Stimulated activated CD8-positive, alpha-beta memory T cell treated with anti-CD3 and anti-CD28 coated beads, Interleukin-7, amount 100 ng/mL, for 1 hour (primary cell): ENCODE measurements at places on chromosomes 2 and 18.

DNA sequence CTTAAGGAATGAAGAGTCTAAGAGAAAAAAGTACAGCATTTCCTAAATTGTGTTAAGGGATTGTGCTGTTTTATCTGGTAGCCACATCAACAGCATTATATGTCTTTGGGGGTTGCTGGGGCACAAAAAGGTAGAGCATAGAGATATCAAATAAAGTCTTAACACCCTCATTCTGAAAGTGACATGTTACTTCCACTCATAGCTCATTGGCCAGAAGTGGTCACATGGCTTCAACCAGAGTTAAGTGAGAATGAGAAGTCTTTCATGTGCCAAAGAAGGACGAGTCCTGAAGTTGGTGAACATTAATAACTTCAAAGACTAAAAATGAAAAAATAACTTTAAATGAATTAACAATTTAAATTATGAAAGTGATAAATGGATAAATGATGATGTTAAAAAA is 175.7 kb upstream of the ZEB2 start:
- no peak for DNase-seq

GRCh38 chr18:67199993-67200617 is 316.4 kb downstream of the DSEL start:
- DNase-seq, result no peak

- no peak for DNase-seq
These were observed 568 bp upstream of the STK17B start for GRCh38 chr2:196171946-196172345.

DNA sequence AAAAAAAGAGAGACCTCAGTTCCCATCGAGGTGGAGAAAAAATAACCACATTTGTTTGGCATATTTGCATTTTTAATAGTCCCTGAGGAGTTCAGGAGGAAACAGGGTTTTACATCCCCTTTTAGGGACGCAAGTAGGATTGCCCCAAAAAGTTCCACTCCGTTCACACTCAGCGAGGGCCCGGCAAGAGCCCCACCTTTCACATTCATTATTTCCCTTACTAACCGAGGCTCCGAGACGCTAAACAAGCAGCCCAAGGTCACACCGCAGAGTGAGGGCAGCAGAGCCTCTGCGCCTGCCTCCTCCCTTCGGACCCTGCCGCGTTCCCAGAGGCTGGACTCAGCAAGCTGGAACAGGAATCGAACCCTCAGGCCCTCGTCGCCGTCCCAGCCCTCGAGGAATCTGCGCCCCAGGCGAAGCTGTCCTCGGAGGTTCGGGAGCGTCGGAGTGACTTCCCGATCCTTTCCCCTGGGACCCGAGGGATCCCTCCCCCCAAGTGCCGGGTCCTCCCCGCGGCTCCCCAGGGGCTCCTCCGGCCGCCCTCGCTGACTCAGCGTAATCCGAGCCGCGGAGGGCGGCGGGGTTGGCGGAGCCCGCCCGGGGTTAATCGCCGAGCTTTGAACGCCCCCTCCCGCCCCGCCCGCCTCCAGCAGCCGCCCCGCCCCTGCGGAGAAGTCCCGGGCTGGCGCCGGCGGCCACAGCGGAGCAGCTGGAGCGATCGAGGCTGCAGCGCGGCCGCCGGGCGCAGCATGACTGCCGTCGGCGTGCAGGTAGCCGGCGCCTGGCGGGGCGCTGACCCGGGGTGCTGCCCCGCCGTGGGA is at the start of gene TMEM37:
Gene TMEM37 (plus strand): TSS at position 700 of the 821 bp plus-strand sequence. CDS start 50 bp downstream, at position 750.
- no peak for DNase-seq

DNA sequence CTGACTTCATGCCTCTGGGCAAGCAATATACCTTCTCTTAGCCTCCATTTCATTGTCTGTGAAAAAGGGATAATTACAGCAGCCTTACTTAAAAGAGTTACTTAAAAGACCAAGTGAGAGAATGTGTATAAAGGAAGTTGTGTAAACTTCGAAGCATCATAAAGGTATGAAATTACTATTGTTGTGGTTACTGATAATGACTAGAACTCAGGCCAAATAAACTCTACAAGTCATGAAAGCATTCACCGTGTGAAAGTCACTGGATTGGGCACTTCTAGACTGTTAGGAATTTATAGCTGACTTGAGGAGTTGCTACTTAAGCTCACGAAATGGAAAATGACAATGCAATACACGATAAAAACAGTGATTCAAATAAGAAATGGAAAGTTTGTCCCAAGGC is 67.4 kb upstream of the HAAO start:
- DNase-seq, result no peak

- no peak for DNase-seq
These were observed 248.8 kb downstream of the XIRP2 start for GRCh38 chr2:167136879-167137596.

DNA sequence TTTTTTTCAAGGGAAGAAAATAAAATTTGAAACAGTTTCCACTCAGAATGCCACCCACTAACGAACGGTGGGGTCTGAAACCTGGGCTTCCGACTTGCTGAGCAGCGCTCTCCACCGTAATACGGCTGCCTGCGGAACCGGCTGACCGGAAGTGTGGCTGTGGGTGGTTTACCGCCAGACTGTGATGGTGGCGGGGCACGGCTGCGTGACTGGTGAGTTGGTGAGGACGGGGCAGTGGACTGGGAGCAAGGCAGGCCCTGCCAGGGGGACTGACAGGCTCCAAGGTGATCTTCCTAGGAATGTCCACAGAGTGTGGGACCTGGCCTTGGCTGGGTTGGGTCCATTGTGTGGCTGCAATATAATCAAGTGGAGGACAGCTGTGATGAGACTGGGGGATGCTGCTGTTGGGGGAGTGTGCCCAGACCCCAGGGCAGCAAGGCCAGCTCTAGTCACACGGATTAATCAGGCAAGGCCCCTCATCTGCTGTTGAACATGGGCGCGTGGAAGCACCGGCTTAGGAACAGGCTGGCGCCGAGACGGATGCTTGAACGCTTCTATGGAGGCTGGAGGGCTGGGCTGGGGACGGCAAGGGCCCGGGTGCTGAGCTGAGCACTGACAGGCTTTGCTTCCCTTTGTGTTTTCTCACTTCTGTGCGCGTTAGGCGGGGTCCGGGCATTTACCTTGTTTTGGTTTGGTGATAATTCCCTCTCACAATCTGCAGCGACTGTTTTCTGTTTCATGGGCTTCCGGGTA is 357.7 kb upstream of the SPRED2 start:
- no peak for DNase-seq

GRCh38 chr18:22363867-22364463 is 53.8 kb downstream of the CTAGE1 start:
- DNase-seq, result no peak

- no peak for DNase-seq
These were observed 77.7 kb downstream of the TGOLN2 start for GRCh38 chr2:85250045-85250444.

DNA sequence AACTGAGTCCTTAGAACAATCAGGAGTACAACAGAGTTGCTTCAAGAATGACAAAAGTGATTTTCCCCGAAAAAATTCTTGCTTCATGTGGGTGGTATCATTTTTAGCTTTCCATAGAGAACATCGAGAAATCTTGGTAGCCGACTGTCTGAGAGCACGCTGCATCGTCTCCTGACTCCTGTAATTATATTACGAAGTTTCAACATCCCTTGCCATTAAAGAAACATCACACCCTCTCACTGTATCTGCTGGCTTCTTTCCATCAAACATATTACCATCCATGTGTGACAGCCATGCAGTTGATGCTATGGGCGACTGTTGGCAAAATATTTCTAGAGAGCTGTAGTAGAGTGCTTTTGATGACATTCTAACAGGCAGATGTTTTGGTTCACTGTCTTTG is 311.2 kb downstream of the CMPK2 start:
- no peak for DNase-seq

GRCh38 chr2:110106642-110107041 is 9.0 kb downstream of the MALL start:
- DNase-seq, result no peak

- no peak for DNase-seq
These were observed 412.2 kb downstream of the SPAG16 start for GRCh38 chr2:213696442-213696841.

DNA sequence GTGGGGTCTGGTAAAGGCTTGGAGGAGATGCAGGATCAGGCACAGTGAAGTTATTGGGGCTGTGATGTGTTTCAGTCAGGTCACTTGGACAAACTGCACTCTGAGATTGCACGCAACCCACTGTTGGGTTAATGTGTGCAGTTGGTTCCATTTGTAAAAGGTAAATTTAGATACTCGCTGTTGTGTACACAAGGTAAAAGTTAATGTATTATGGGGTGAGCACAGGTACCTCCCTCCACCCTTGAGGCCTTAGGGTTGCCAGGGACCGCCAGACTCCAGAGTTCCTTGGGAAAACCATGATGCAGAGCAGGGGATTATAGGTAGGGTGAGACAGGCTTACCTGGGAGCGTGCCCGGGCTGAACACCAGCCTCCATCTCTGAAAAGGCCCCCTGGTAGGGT is 20.1 kb downstream of the IMPA2 start:
- DNase-seq, result no peak

- no peak for DNase-seq
These were observed 45.5 kb upstream of the MSH2 start for GRCh38 chr2:47357483-47357882.

DNA sequence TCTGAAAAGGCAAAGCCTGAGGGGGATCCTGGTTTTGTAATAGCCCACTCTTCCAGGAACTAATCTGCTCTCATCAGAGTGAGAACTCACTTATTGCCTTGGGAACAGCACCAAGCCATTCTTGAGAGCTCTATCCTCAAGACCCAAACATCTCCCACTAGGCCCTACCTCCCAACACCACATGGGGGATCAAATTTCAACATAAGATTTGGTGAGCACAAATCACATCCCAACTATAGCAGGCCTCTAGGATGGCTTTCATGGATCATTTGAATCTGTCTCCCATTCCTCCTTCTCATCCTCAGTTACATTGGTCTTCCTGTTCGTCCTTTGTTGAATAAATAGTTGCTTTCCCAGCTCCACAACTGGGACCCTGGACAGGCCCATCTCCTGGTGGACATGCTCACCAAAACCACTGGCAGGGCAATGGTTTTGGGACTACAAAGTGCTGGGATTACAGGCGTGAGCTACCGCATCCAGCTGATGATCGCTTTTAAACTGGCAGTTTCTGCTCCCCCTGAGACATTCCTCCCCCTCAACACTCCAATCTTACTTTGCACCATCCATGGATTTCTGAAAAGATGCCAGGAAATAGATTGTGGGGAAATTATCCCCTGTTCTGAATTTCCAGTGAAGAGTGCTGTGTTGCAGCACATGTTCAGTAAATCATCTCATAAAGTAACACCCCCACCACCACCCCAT is 42.6 kb downstream of the MCFD2 start:
- DNase-seq, result no peak

GRCh38 chr2:143246815-143247744 is 117.9 kb downstream of the ARHGAP15 start:
- DNase-seq, result no peak

DNA sequence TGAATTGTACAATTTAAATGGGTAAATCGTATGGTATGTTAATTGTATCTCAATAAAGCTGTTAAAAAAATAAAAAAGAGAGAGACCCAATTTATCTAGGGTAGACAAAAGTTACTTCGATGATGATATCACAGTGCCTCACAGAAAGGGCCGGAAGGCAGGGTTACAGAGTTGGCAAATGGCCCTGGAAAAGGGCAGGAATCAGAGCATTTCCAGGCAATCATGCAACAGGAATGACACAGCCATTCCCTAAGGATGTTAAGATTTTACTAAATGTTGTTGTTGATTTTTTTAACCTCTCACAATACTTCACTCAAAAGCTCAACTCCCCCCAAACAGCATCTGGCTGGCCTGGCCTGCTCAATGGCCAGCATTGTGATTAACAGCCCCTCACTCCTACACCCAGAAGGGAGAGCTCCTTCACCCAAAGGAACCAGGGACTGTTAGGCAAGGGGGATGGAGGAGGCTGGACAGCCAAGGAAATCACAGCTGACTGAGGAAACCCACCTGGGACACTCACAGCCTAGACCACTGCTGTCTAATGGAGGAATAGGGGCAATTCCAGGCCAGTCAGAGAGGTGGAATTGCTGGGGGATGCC is 7.7 kb upstream of the SP100 start:
- no peak for DNase-seq

GRCh38 chr18:36391426-36392145 is 94.1 kb downstream of the FHOD3 start:
- no peak for DNase-seq

DNA sequence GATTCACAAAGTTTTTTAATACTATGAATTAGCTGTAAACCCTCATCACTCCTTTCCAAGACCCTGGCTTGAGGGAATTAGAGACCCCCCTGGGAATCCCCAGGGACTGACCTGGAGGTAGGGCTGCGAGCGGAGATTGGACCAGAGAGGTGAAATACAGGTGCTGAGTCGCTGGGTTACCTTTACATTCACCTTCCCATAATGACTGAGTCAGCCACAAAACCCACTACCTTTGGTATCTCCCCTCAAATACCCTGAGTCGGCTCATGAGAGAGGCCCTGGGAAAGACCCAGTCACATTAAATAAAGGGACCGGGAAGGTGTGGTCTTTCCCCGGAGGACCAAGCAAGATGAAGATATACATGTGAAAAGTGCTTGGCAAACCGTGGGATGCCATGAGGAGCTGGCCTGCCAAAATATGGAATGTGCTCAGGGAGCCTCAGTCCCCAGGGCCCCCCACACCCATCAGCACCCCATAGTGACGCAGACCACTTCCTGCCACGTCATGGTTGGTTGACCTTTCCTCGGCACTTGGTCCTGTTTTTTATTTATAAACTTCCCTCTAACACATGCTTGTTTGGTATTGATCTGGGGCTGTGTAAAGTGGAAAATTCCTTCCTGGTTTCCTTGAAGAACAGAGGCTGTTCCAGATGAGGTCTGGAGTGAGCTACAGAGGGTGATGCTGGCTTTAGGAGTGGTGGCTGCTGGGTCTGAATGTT is 51.4 kb downstream of the IL1RL2 start:
- DNase-seq, result no peak

GRCh38 chr2:25582077-25582830 is 91.1 kb downstream of the DTNB start:
- no peak for DNase-seq

DNA sequence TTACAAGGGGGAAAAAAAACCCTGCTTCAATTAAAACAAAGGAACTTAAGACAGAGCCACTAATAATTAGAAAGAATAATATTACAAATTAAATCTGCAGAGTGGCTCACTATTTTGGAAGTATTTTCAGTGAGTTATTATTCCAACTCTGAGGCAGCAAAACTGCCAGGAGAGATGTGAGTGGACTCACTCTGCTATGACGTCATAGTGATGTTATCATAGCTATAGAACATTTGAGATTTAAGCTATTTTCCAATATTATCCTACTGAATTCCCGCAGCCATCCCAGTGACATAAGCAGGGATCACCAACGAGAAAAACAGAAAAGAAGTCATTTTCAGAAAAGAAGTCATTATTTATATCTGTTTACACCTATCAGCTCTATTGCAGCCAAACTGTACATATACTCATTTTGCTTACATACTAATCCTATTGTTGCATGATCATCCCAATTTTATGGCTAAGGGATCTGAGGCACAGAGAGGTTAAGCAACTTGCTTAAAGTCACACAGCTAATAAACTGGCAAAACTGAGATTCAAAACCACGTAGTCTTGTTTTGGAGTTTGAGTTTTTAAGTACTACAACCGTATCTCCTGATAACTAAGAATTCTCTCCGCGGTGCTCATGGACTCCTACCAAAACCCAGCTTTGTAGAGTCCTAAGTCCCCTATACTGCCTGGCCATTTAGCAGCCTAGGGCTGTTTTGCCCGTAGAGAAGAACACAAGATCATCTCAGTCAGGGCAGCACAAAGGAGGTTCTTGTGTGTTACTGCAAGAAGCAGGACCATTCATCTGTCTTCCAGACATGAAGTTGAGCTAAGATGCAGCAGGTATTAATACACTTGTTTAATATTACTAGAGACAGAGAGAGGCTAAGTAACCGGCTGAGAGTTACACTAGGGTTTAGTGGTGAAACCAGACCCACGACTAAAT is 299.8 kb downstream of the TCF4 start:
- no peak for DNase-seq
